NCI-H2029 (cell line): ENCODE measurements at places on chromosomes 1 and 21.

DNA sequence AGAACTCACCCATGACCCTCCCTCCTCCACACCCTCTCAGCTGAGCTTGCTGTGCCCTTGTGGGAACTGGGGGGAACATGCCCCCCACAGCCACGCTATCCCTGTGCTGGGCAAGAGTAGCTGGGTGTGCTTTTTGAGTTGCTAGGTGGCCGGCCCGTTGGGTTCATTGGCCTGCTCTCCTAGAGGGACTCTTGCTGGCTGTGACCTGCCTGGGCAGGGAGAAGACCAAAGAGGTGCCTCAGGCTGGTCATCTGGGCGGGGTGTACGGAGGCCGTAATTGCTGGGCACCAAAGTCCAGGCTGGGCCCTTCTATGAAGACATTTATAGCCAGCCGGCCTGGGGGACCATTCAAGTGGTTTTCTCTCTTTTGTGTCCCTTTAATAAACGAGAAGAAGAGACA, 138.3 kb upstream of the ZBTB40 start:
- no peak for DNase-seq

GRCh38 chr1:109142260-109142659, 28.3 kb downstream of the ELAPOR1 start:
- DNase-seq = no peak

DNA sequence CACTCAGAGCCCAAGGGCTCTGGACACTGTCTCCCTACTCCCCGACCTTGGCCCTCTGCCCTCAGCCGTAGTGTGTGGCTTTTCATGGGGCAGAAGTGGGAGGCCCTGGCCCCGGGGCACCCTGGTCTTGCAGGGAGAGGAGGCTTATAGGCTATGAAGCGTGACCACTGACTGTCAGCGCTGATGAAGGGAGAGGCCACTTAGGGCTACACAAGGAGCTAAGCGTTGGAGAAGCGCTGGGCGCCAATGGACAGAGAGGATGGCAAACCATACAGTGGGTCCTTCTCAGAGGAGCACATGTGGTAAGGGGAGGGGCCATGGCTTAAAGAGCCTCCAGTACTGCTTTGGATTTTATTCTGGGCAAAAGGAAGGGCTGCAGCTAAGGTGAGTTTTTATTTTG, 7.9 kb downstream of the CRABP2 start:
- DNase-seq = no peak

DNA sequence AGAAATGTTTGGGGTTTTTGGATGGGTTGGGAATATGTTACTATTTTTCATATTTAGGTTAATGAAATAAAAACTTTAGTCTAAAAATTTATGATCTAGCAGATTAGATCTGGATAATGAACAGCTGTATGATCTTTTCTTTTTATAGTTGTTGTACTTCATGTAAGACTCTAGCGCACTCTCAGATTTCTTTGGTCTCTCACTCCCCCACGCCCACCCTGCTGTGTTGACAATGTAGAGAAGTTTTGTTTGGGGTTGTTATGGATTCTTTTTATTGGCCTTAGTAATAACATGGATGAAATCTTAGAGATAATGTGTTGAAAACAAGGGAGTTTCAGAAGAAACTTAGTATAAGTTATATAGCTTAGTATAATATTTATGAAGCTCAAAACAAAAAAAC, 5.5 kb downstream of the KLF18 start:
- no peak for DNase-seq

GRCh38 chr1:174953285-174954072, 46.3 kb upstream of the CACYBP start:
- DNase-seq = no peak

DNA sequence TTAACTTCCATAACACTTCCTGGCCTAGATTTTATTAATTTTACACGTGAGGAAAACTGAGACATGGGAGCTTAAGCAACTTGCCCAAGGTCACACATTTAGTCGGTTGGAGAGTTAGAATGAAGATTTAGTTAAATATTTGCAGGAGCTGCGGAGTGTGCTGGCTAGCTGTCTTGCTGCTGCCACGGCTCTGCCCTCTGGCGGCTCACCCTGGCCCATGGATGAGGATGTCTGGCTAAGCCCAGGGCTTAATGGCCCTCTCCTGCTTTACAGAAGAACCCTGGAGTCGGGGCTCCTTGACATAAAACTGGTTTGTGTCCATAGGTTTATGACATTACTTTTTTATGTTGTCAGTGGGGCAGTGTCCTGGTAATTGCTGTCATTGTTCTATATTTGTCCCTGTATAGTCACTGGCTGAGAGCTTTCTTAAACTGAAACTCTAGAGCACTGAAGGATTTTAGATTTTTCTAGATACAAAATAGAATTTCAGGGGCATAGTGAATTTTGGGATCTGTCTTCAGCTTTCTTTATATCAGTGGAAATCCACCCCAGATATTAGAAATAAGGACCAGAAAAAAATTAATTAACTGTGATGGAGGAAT, 88.9 kb upstream of the WLS start:
- DNase-seq = peak; percentile 49

- no peak for DNase-seq
Observed at GRCh38 chr1:9542430-9542829, 3.2 kb downstream of the SLC25A33 start.

GRCh38 chr1:80447526-80447925, 1353.2 kb upstream of the ADGRL2 start:
- no peak for DNase-seq

- no peak for DNase-seq
Observed at GRCh38 chr1:244955661-244956060, 91.3 kb upstream of the HNRNPU start.

DNA sequence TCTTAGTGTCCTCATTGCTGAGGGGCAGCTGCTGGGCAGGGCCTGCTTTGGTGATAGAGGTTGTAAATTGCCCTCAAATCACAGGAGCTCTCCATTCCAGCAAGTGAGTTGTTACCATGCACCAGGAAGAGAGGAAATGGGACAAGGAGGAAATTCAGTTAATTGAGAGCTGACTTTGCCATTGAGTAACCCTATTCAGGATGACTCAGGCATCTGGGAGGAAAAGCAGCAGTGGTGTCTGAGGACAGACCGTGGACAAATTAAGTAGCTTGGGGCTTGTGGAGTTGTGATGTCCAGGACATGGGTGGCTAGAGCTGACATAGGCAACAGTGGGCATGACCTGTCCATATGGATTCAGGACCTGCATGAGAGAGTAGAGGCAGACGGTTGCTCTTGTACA, 5.9 kb downstream of the ARHGEF10L start:
- no peak for DNase-seq

GRCh38 chr1:80083892-80084291, 1077.4 kb upstream of the ADGRL4 start:
- peak; percentile 90 for DNase-seq

DNA sequence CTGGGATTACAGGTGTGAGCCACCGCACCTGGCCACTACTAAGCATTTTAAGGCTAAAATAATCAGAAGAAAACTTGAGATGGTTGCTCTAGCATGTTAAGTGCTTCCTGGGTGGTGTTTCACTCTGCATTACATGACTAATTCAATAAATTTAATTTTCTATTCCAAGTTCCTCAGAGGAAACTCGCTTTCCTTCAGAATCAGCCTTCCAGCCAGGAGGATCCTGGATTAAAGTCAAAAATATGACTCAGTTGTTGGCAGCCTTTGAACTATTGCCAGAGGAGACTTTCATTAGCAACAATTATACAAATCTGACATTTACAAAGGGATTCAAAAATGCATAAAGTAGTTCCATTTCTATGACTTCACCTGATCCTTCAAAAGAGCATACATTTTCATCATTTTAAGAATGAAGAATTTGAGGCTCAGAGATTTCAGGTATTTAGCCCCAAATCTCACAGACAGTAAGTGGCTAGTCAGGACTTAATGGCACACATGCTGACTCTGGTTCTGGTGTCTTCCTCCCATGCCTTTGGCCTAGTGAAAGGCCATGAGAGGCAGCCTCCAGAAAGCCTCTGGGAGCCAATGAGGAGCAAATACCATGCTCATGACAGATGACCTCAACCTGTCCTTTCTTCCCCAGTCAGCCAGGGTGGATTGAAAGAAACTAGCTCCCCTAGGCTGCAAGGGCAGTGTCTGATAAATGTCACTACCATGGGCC, 115.7 kb downstream of the MAP3K21 start:
- DNase-seq = no peak

GRCh38 chr1:177786176-177786745, 183.6 kb downstream of the SEC16B start:
- DNase-seq = no peak

- peak; percentile 2 for DNase-seq
Observed at GRCh38 chr1:153465811-153466636, 5.6 kb upstream of the S100A7 start.

DNA sequence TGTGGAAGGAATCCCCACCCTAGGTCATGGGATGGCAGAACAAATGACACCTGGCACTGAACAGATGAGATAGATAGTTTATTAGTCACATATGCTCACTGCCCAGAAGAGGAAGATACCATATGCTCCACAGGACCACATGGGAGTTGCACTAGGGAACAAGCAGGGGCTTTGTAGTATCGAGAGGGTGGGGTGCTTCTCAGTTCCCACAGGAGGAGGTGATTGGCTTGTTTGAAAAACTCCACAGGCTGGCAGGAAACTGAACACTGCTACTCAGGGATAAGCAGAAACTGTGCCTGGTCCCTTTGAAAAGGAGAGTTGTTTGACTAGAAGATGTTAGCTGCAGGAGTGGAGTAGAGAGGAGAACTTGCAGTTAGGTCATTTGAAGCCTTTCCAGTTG, 31.9 kb upstream of the RXRG start:
- DNase-seq = no peak

DNA sequence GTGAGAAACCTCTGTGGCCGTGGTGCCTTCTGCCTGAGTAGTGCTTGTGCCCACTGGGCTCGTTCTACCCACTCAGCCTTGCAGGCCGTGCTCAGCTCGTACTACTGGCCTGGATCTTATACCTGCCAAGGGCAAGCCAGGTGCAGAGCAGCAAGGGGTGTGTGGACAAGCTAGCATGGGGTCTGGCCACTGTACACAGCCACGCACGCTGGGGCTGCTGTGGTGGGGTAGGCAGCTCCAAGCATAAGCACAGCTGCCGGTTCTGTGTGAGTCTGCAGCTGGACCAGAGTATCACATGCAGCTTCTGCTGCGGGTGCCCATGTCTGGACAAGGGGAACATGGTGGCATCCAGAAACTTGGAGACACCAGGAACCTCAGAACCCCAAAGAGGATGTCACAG, 16.4 kb downstream of the FAM20B start:
- DNase-seq = no peak

- no peak for DNase-seq
Observed at GRCh38 chr1:180020017-180020416, 65.4 kb downstream of the CEP350 start.

DNA sequence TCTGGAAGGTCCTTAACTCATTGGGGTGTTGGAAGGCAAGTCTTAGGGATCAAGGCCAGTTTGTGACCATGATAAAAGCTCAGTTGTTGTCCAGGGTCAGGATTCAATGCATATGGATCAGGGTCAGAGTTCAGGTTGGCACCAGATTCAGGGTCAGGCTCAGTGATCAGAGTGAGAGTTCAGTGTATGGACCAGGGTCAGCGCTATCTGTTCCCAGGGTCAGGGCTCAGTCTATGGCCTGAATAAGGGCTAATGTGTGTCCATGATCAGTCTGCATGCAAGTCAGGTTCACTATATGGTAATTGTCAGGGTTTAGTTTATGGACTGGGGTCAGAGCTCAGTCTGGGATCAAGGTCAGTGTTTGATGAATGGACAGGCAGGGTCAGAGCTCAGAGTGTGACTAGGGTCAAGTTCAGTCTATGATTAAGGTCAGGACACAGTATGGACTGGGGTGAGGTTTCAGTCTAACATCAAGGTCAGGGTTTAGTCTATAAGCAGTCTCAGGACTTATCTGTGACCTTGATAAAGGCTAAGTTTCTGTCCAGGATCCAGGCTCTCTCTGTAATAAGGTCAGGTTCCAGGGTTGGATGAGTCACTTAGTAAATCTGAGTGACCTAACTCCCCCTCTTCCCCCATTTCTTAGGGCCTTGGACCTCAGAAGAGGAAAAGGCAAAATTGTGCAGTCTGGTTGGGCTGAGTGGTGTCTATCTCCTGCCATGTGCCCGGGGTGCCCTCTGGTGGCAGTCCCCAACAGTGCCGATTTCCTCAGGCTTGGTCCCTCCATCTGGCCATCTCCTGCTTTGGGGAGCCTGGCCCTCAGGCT, 23.8 kb downstream of the KNCN start:
- peak; percentile 78 for DNase-seq

DNA sequence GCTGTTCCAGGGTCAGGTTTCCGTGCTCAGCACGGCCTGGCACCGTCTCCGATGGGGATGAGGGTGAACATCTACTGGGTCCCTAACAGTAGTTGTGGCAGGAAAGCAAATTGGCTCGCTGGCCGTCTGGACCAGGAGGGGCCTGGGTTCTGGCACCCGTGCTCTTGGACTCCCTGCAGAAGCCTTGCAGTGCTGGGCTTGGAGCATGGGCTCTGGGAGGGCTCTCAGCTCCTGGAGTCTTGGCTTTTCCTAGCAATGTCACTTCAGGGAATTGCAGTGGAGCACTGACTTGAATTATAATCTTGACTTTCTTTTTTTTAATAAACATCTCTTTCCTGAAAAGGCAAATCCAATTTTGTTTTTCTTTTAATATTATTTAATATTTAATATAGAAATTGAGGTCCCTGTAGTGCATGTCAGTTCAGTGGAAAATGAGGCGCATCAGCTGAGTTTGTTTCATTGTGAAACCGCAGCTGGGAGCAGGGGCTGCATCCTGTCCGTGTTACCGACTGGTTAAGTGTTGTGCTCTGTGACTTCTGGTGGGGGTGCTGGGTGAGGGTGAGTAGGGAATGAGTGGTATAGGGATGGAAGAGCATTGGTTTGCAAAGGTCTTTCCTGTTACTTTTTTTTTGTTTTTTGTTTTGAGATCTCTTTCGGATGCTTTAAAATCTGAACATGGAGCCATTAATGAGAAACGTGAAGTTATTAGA, 64.1 kb downstream of the PEX14 start:
- no peak for DNase-seq

- DNase-seq = no peak
Observed at GRCh38 chr1:234851450-234852438, 241.8 kb upstream of the IRF2BP2 start.

- no peak for DNase-seq
Observed at GRCh38 chr21:21001591-21002100, 3.4 kb downstream of the NCAM2 start.

DNA sequence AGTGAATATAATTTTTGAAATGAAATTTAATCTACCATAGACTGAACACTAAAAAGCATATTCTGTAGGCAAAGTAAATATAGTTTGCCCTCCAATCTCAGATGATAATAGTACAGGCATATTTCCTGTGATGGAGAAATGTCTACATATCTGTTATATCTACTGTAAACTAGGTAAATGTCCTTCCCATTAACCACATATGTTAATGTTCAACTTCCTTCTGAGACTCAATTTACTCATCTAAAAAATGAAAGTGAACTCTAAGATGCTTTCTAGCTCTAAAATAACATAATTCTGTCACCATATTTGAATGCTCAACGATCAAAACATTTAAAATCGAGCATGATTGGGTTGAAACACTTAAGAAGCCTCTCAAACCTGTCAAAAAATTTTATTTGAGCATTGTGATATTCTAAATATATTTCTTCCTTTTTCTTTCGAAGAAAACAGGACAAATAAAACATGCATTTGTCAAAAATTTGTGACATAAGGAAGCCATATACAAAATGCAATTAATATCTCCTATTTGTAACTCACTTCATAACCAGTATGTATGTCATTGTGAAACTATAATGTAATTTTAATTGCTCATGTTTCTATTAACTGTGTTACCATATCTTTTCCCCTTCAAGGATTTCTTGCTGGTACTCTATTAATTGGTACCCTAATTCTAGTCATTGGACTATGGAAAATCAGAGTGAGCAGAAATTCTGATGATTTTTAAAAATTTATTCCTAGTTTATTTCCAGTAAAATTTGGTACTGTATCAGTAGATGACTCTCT, 34.2 kb downstream of the CD55 start:
- DNase-seq = no peak
